T follicular helper cell (primary cell): ENCODE measurements at places on chromosomes 5 and 9.

- DNase-seq: no peak
Measured at GRCh38 chr5:93219641-93220145, 361.3 kb downstream of the NR2F1-AS1 start.

DNA sequence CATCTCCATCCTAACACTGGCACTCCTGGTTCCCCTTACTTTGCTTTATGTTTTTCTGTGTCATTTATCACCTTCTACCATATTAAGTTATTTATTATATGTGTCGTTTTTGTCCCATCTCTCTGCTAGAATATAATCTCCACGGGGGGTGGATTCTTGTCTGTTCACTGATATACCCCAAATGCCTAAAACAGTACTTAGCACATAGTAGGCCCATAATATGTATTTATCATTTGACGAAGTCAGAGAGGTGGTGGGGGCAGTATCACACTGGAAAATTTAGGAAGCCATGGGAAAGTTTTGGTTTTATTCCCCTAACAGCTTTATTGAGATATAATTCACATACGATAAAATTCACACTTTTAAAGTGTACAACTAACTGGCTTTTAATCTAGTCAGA, 14.4 kb downstream of the ZCCHC9 start:
- DNase-seq: no peak

GRCh38 chr5:140443-140829, 48.5 kb downstream of the PLEKHG4B start:
- DNase-seq: no peak

- no peak for DNase-seq
Measured at GRCh38 chr9:17520268-17521064, 58.4 kb upstream of the SH3GL2 start.

DNA sequence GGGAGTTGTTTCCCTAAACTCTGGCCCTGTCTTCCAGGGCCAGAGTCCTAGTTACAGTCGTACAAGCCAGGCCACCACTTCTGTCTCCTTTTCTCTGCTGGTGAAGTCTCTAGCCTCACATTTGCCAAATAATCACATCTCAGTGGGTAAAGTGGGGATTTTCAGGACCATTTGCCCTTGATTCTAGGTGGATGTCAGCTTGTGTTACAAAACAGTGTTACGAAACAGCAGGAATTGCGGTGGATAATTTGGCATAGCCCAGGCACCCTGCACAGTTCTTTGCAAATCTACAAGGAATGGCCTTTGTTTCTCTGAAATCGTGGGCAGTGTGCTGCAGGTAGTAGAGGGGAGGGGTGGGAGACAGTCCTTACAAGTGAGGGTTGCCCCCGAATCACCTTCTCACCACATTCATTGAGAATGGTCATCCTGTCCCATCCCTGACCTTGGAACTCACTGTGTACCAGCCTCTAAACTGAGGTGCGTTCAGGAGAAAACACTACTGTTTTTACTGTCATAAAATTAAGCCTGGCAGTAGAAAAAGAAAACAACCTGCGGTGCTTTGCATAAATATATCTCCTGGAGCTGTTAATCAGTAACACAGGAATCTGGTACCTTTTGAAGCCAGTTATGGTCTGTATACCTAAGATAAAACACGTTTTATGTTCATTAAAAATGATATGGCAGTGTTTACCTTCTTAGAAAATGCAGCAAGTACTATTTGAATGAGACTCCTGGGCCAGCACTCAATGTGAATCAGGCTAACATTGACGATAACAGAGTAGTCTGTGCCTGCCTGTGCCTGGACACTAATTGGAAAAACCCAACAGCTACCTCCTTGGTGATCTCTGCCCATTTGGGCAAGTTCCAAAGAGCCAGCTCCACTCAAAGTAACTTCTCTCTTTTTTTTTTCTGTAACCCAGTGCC, 44.3 kb downstream of the CYSTM1 start:
- no peak for DNase-seq

DNA sequence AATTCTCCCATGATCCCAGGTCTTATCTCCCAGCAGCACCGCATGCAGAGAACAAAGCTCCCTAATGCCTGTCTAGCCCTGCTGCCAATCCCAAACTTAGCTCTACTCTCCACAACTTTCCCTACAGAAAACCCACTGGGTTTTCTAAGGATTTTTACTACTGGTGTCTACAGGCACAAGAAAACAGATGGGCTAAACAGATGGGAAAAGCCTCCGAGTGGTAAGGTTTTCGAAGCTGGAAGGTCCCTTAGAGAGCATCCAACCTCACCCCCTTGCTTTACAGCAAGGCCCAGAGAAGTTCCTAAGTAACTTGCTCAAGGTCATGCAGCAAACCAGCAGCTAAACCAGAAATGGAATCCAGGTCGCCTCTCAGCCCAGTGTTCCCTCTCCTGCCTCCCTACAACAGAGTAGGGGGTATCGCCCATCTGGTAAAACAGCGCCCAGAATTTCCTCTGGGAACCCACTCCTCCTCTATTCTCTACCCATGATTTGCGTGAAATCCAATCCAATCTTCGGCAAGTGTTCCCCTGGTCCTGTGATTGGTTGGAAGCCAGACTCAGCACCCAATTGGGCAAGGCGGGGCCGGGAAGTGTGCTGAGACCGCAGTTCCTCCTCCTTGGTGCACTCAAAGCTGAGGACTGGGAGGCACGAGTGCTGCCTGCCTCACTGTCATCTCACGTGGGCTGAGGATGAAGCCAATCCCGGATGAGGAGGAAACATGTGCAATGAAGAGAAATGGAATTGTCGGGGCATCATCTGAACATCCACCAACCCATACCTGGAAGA, 20.8 kb downstream of the CPLX2 start:
- DNase-seq: no peak

GRCh38 chr9:33288828-33289483, 1.4 kb upstream of the NFX1 start:
- DNase-seq: no peak

DNA sequence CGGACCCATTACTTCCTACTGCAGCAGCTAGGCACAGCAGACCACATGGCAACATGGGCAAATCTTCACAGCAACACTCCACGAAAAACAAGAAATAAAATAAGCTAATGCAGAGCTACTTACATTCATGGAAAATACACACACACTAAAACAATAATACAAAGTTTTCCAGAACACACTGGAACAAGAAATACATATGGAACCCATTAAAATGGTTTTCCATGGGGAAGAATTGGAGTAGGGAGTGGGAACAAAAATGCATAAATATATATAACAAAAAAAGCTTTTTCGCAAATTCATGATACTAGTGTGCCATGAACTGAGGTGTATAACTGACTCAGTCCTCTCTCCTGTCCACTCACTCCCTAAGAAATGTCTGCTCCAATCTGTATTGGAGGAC, 8.3 kb downstream of the ADAMTS12 start:
- no peak for DNase-seq

- no peak for DNase-seq
Measured at GRCh38 chr5:171904886-171905285, 101.6 kb downstream of the FBXW11 start.

DNA sequence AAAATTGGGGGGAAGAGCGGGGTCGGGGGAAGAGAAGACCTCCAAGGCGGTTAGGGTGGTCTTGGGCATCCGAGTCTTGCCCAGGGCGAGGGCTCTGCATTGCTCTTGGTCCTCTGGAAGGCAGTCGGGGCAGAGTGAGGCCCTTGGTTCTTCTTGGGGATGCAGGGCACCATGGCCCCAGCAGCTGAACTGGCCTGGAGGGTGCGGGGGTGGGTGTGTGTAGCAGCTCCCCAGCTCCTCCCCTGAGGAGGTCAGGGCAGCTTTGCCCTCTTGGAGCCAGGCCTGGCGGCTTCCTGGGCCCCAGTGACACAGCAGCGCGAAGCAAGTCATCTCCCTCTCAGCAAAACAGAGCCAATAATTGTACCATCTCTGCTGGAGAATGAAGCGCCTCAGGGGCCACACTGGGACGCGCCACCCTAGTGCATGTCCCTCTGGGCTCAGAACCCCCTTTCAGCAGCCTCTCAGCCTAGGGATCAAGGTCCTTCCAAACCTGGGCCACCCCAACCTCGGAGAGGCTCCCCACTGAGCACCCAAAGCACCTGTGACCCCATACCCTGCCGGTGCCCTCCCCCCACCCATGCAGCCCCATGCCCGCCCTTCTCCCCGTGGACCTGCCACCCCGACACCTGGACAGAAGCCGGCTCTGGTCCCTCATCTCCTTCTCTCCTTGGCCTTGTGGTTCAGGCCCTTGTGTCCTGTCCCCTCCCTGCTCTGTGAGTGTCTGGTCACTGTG, 10.4 kb upstream of the RXRA start:
- no peak for DNase-seq

DNA sequence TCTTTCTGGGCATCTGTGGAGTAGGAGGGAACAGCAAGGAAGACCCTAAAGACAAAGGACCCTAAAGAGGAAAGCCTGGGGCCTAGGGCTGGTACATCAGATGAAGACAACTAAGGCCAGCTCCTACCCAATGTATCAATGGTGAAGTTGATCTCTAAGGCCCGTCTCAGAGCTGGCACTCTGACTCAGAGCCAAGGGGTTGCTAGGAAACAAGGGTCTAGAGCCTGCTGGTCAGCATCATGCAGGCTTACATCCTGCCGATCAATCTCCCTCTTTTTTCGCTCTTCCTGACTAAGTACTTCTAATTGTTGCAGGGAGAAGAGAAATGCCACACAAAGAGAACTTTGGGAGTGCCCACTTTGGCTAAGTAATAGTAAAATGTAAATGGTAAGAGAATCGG, 26.2 kb downstream of the TRIM32 start:
- DNase-seq: no peak

DNA sequence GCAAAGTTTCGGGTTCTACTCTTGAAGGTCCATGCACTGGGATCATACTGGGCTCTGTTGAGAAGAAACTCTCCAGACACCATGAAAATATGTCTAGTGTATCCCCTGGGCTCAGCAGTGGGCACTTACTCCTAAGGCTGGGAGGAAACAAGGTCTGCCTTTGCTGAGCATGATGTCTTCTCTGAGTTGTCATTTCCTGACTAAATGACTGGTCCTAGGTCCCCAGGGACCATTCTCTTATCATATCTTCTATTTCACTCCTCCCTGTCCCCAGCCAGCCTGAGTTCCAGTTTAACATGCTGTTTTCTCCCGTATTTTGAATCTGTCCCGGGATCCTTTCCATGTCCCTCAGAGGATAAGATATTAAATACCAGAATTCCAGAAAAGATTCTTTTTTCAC, 225.4 kb downstream of the MTRR start:
- DNase-seq: no peak

DNA sequence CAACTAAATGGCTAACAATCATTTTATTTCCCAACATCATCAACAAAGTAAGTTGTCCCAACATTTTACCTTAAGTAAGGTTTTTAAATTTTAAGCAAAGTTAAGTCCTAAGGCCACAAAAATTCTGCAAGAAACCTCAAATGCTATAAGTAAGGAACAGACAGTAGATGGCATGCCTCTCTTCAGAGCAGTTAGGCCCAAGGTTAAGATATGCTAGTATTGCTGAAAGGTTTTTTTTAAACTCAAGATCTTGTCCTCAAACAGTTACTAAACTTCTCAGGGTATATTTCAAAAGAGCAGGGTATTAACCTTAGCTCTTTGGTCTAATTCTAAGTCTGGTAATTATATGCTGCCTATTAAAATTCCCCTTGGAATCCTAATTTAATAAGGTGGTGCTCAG, 35.1 kb downstream of the PJA2 start:
- no peak for DNase-seq

GRCh38 chr9:5879419-5880181, 11.1 kb upstream of the MLANA start:
- DNase-seq: no peak

- no peak for DNase-seq
Measured at GRCh38 chr5:179919487-179920060, 11.9 kb upstream of the TBC1D9B start.

DNA sequence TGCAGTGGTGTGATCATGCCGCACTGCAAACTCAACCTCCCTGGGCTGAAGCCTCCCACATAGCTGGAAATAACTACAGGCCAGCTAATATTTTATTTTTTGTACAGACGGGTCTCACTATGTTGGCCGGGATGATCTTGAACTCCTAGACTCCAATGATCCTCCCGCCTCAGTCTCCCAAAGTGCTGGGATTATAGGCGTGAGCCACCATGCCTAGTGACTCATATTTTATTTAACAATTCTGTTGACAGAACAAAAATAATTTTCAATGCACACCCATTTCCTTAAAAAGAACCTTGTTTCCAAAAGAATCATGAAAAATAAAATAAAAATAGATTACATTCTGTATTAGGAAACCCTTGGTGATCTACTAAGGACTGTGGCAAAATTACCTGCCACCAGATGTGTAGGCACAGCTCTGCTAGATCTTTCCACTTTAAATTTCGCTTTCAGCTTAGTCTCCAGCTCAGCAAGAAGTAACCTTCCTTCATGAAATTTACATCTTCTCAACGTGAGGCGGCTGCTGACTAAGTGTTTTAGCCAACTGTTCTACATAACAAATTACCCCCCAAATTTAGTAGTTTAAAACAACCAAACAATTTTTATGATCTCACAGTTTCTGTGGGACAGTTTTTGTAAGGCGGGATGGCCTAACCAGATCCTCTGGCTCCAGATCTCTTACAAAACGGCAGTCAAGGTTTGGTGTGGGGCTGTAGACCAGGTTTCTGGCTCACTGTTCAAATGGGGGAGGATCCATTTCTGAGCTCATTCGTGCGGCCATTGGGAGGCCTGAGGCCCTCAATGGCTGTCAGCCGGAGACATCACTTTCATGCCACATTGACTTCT, 32.6 kb upstream of the GOLPH3 start:
- DNase-seq: no peak

DNA sequence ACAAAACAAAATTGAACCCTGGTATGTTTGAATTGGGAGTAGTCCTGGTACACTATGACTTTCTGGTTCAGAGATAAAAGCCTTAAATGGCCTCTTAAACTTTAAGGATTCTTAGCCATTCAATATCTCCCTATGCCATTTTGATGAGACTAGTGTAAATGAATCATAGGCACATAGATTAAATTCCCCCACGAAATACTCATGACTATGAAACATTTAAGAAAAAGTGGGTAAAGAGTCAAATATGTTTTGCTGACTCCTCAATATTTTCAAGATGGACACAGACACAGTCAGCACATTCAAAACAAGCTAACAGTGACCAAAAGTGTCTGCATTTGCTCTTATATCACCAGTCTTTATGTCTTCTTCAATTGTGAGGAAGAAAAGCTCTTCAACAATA, 278.3 kb downstream of the PDE4D start:
- DNase-seq: no peak

- no peak for DNase-seq
Measured at GRCh38 chr5:10584714-10585517, 21.0 kb downstream of the ANKRD33B start.

DNA sequence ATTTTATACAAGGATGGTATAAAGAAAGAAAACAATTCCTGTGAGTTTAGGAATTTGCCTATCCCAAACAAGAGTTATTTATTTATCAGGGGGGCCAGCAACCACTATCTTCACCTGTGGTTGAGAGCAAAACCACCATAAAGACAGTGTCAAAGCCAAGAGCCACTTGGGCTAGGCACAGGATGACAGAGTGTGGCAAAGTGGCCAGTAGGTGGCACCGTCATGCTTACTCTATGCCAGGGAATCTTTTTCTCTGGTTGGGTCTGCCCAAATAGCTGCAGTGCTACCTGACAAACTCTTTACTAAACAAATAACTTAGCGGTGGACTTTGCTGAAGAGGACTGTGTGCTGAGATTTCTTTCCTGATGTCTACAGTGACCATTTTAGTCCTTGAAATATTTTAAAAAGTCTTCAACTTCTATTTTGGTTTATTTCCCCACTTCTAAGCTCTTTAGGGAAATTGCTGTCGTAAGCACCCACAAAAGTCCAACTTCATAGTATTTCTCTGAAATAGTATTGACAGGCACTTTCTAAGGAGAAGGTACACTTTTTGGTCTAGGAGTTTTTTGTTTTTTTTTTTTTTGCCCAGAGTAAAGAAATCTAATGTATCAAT, 285.0 kb downstream of the RFX3 start:
- DNase-seq: peak; percentile 38
